ENCODE measurements at places on chromosomes 2 and 18.

DNA sequence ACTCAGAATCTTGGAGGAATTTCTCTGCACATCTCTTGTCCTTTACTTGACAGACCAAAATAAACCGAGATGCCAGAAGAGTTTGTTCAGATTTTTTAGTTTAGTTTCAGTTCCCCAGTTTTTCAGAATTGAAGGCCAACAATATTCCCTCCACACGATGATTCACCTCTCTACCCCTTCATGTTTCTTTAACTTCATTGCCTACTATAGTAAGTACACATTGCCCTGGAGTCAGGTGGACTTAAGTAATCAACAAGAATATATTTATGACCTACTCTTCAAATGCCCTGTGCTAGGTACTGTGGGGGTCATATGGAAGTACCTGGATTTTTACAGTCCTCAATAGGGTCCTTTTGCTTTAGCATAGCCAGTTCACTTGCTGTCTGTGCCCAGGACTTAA, 79.6 kb upstream of the CTLA4 start:
- no peak for DNase-seq

GRCh38 chr18:39208729-39209128, 1643.1 kb upstream of the CELF4 start:
- no peak for DNase-seq

DNA sequence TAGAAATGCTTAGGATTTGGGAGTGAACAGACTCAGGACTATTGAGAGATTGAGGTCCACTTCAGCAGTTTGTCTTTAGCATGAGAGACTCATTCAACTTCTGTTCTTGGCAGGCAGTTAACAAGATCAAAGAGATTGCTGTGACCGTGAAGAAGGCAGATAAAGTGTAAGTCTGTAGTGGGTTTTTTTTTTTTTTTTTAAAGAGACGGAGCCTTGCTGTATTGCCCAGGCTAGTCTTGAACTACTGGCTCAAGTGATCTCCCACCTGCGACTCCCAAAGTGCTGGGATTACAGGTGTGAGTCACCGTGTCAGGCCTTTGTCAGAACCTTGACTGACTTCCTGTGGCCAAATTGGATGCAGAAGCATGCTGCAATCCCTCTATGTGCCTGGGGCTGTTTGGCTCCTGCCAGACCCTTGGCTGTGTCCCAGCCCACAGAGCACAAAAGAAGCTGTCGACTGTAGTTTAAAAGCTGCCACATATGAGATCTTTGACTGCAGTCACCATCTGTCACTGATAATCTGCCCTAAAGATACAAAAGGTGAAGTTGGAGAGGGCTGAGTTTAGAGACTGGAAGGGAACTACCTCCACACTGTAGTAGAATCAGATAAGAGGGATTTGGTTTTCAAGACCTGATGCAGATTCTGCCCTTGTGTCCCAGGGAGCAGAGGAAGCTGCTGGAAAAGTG, 9.9 kb downstream of the CCT7 start:
- no peak for DNase-seq

- no peak for DNase-seq
Observed at GRCh38 chr2:96899413-96899741, 29.5 kb upstream of the SEMA4C start.

DNA sequence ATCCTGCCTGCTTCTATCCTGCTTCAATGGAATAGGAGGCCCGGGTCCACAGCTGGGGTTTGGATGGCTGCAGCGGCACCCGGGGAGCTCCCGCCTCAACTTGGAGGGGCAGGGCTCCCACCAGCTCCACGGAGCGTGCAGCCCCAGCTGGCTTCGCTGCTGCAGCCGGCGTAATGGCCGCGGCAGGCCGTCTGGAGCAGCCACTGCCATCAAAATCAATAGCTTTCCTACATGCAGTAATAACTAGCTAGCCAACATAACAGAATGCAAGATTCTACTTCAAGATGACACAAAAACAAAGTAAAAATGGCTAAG, 154.2 kb upstream of the RMP24 start:
- no peak for DNase-seq

DNA sequence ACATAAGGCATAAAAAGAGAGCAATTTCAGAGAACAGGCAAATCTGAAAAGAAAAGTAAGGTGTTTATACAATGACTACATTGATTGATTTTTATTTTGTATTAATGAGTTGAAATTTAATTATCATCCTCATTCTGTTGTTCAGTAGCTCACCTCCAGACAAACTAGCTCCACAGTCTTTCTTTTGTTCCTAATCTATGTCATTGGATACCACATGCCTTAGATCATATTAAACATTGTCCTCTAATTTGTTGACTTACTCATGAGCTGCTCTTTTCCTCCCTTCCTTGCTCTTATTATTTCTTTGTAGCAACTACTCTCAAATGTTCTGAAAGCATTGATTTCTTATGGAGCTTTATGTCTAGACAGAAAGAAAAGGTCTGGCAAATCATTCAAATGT, 185.5 kb upstream of the ZSWIM2 start:
- DNase-seq, result no peak

GRCh38 chr2:235901243-235901642, 266.9 kb downstream of the GBX2 start:
- no peak for DNase-seq

- DNase-seq, result no peak
Observed at GRCh38 chr2:39550701-39551285, 113.7 kb upstream of the MAP4K3 start.

DNA sequence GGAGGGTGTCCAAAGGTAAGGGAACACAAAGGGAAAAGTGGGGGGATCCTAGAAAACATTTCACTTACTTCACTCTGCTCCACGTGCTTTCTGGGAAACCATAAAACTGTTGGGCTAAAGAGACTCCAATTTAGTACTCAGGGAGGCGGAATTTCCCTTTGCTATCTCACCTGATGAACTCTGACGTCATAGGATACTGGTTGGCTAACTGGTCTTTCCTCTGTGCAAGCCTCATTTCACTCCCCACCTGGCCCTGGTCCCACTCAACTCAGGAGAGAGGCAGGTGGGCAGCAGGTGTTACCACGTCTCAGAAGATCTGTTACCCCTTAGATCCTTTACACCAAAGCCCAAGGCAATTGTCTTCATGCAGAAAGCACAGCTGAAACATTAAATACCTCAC, 51.8 kb upstream of the PMAIP1 start:
- no peak for DNase-seq

DNA sequence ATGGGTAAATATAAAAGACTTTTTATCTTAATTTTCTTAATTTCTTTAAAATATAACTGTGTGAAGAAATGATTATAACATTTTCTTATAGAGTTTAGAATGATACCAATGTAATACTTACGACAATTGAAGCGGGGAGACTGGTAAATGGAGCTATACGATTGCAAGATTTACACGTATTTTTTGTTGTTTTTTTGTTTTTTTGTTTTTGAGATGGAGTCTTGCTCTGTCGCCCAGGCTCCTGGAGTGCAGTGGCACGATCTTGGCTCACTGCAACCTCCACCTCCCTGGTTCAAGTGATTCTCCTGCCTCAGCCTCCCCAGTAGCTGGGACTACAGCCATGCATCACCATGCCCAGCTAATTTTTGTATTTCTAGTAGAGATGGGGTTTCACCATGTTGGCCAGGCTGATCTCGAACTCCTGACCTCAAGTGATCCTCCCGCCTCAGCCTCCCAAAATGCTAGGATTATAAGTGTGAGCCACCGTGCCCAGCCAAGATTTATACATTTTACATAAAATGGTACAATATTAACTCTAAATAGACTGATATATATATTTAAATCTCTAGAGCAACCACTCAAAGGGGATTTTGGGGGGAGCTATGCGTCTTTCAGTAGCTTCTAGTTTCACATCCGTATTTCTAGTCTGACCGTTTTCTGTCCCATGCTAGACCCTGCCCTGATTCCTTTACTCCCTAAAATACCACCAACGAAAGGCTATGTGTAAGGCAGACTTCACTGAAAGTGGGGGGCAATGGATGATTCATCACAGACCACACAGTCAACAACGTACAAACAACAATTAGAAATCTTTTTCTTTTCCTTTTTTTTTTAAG, 28.2 kb upstream of the ATG16L1 start:
- DNase-seq, result no peak

GRCh38 chr2:144944546-144945220, 424.8 kb upstream of the ZEB2 start:
- DNase-seq, result no peak

GRCh38 chr18:63869851-63870250, 17.7 kb upstream of the SERPINB2 start:
- DNase-seq, result no peak

- no peak for DNase-seq
Observed at GRCh38 chr2:27323596-27324285, 844 bp upstream of the MPV17 start.

- DNase-seq, result no peak
Observed at GRCh38 chr2:215619989-215620388, 184.1 kb upstream of the FN1 start.

DNA sequence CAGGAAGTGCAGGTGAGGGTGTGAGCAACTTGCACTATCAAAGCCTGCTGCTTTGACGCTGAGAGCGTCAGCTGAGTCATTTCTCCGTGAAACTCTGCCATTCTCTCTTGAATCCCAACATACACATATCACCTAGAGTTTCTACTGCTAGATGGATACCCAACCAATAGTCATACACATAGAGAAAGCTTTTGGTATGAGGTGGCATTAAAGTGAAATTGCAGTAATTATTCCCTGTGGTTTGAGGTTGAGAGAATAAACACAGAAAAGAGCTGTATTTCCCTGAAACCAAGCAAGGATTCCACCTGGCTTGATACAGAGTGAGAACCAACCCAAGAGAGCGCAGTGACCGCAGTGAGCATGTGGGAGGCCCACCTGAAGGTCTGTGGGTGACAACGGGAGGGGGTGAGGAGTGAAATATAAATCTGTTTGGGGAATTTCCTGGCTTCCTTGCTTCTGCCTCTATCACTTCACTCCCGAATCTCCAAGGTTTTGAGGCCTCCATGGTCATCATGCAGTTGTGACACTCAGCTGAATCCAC, 28.8 kb upstream of the TMEM18 start:
- no peak for DNase-seq

DNA sequence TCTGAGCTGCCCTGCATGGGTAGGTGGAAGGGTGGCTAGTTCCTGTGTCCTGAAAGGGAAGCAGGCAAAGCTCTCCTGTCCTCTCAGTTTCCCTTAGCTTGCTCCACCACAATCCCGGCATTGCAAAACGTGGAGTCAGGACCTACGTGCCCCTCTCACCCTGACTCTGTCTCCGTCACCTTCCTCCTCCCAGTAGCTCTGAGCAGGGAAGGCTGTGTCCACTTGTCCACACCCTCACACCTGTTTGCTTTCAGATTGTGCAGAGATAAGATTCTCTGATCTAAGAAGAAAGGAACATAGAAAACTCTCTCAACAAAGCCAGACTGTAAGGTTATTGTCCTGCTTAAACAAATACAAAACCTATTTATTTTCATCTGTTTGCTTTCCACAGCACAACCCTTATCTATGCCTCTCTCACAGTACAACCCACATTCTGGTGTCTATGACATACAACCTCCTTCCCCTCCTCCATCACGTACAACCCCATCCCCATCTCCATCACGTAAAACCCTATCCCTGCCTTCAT, 79.0 kb downstream of the ALPK2 start:
- no peak for DNase-seq

DNA sequence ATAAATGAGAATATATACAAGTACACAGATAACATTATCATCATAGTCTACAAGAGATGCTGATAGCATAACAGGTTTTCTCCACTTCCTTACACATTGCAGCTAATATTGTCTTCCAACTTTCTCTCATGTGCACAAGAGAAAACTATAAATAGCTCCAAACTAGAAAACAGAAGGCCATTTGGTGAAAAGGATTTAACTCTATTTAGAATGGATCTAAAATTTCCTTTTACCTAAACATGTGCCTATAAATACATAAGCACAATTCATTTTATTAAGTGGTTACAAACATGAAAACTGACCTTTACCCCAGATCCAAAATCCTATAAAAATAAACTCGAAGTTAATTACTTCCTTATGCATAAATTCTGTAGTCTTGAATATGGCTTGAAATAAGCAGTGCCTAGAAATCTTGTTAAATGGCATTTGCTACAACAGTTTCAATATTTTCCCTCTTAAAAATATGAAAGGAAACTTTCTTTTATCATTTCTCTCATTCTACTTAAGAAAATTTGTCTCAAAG, 41.6 kb downstream of the SLC25A12 start:
- no peak for DNase-seq

- DNase-seq, result no peak
Observed at GRCh38 chr2:96274355-96275056, 8.5 kb downstream of the CIAO1 start.

GRCh38 chr2:128196471-128196931, 105.5 kb downstream of the UGGT1 start:
- DNase-seq, result no peak

DNA sequence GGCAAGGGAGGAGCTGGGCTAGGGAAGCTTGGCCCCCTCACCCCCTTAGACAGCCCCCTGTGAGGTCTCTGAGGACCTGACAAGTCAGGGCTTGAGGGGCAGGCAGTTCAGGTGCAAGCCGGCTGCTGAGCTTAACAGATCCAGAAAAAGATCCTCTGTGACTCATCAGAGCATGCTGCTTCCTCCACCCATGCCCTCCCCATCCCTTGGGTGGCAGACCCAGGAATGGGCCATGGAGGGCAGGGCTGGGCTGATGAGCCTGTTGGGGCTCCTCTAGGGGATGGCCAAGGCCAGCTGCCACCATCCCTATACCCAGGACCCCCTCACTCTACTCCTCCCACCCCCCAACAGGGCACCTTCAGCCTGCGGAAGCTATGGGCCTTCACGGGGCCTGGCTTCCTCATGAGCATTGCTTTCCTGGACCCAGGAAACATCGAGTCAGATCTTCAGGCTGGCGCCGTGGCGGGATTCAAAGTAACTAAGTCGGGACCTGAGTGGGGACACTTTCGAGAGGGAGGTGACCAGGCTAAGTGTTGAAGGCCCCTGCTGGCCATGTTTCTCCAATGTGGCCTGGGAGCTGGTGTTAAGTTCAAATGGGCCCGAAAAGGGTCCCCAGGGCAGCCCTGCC, 1.9 kb downstream of the SLC11A1 start:
- DNase-seq, result no peak

GRCh38 chr2:75021672-75022071, 63.2 kb downstream of the POLE4 start:
- DNase-seq, result no peak

DNA sequence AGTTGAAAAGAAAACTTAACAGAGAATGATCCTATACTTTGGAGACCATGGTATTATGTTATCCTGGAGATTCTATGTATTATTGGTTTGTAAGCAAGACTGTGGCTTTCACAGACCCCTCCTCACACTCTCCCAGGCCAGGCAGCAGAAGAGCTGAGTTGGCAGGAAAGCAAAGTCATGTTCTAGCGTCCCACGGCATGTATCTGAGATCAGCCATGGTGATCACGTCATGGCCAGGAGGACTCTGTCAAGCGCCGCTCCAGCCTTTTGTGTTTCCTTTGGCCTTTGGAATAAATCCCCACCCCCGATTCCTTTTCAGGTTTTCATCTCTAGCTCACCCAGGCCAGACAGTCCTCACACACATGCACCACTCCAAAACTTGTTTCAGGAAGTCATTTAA, 39.1 kb downstream of the LRRC30 start:
- no peak for DNase-seq
